ENCODE measurements at places on chromosomes 3 and 15.

- DNase-seq: no peak
Observed at GRCh38 chr3:64687086-64687780, 567 bp downstream of the ADAMTS9 start.

DNA sequence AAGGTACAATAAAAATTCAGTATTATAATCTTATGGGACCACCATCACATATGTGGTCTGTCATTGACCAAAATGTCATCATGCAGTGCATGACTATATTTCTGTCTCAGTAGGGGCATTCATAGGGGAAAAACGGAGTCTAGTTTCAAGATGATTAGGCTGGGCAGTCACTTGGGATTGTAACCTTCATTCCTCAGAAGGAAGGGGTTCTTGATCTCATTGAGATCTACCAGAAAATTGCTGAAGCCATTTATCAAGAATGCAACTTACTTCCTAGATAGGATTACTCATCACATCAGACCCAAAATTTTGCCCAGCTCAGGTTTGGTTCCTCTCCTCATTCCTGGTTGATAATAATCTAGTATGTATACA is 37.3 kb downstream of the BTD start:
- no peak for DNase-seq

DNA sequence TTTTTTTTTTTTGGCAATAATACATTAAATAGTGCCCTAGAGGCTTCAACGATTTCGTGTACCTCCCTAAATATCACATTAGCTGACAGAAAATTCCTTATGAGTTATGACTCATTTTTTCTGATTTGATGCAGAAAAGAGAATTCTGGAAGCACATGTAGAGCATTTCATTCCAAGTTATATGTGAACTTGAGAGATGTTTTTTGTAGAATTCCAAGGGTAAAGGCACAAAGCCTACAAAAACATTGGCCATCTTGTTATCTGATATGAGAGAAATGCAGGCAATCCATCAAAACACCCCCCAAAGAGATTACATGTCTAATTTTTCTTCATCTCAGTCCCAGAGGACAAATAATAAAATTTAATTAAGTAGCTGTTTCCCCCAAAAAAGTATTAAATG is 6.7 kb upstream of the PFN2 start:
- DNase-seq: no peak

DNA sequence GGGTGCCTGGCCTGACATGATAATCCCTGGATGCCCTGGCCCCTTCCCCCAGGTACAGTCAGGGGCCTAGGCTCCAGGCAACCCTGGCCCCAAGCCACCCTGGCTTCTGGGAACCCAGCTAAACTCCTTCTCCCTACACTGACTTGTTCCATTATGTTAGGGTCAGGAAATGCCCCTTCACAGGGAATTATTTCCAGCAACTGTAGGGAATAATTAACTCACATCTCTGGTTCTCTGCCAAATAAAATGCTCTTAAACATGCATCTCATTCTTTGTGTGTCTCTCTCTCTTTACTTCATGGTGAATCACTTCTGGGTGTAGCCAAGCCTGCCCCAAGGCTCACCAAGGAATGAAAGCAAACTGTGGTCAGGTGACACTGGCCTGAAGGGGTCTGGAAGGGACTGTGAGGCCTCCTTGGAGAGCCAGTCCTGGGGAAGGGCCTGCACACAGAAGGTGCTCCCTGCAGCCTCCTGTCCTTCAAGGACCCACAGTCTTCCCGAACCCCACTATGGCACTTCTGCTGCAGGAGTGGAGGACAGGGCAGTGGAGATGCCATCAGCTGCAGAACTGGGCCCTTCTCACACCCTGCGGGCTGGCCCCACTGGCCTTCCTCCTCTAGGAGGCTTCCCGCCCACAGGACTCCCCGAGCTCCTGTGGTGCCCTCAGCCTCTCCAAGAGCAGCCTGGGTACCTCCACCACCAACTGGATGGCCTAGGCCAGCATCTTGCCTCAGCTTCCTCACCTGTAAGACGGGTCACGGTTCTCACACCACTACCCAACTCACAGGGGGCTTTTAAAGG is 17.6 kb downstream of the TKT start:
- no peak for DNase-seq

DNA sequence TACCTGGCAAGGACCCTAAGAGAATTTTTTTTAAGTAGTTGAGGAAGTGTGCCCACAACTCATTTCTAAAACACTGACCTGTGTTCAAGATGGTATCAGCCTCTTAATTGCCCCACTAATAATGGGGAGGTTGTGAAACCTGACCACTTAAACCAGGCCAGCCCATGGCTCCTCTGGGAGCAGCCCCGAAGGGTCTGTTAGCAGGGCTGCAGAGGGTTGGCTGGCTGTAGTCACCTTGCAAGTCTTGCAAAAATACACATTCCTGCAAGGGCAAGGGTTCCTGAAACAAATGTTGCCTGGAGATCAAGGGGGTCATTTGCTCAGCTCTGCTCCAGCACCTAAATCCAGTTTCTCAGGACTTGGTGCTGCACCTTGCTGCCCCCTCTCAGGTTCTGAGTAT is 3.2 kb downstream of the IL17RD start:
- DNase-seq: no peak

DNA sequence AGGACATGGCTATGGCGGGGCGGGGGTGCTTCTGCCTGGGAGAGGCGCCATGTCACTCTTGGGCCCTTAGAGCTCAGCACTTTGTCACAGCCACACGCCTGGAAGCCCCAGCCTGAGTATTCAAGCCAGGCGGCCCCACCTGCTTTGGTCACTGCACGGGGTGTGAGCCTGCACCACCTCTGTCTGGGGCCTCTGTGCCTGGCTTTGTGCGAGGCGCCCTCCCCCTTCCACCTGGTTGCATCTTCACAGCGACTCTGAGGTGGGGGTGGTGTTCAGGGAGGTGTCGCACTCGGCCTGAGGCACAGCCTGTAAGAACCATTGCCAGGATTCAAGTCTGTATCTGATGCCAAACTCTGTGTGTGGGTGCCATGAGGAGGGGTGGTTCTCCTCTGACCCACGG is 24.1 kb downstream of the ACAD9 start:
- no peak for DNase-seq

- no peak for DNase-seq
Observed at GRCh38 chr3:24502690-24503089, 8.0 kb upstream of the THRB start.

DNA sequence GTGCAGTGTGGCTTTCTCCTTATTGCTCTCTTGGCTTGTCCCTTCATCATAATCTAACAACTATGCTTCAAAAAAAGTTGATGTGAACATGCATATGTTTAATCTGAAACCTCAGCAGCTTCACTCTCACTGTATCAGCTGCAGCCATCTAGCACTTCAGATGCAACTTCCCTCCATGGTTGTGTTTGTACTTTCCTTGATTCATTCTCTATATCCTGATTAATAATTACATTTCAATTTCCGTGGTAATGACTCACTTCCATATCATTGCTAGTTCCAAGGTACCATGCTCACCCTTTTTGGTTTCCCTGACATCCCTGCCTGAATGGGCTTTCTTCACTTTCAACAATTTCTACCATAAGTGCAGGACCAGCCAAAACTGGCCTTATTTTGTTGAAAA is 51.2 kb downstream of the MDFIC2 start:
- DNase-seq: no peak

GRCh38 chr15:82624438-82624837 is 22.7 kb downstream of the CPEB1 start:
- no peak for DNase-seq

GRCh38 chr3:136898954-136899353 is 36.9 kb downstream of the NCK1 start:
- DNase-seq: no peak

DNA sequence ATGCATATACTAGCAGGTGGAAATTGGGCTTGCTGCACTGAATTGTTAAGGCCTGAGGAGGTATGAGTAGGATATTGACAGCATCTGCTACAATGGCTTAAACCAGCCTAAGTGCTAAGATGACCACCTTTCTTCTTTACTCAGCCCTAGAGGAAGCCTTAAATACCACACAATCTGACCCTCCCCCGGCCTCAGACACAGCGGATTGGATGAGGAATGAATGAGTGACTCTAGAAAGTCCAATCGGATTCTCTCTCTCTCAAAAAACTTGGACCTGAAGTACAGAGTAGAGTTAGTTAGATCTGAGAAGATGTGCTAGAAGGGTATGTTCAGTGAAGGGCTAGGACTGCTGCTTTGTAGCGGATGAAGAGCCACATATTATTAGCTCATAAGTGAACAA is 39.9 kb upstream of the C3orf49 start:
- no peak for DNase-seq

DNA sequence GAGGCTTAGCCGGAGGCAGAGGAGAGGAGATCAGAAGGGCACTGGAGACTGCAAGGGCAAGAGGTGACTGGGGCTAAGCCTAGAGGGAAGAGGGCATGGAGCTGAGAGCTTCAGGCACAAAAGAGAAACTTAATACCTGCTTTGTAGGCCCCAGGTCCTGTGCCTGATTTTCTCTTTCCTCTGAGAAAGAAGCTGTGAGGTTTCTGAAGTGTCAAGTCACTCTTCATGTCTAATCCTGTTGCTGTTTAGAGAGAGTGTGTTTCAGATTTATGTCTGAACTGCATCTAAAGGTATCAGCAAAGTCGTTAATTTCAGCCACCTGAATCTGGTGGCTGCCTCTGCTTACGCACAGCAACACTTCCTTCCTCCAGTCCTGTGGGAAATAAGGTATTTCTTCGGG is 106.9 kb upstream of the RNU6-1 start:
- DNase-seq: no peak

- DNase-seq: no peak
Observed at GRCh38 chr3:152403632-152404066, 134.9 kb downstream of the MBNL1 start.

- no peak for DNase-seq
Observed at GRCh38 chr3:147237991-147238390, 168.4 kb downstream of the ZIC4 start.

- DNase-seq: no peak
Observed at GRCh38 chr3:168049367-168049974, 46.3 kb downstream of the GOLIM4 start.

GRCh38 chr3:134426660-134427181 is 52.5 kb upstream of the AMOTL2 start:
- DNase-seq: no peak

DNA sequence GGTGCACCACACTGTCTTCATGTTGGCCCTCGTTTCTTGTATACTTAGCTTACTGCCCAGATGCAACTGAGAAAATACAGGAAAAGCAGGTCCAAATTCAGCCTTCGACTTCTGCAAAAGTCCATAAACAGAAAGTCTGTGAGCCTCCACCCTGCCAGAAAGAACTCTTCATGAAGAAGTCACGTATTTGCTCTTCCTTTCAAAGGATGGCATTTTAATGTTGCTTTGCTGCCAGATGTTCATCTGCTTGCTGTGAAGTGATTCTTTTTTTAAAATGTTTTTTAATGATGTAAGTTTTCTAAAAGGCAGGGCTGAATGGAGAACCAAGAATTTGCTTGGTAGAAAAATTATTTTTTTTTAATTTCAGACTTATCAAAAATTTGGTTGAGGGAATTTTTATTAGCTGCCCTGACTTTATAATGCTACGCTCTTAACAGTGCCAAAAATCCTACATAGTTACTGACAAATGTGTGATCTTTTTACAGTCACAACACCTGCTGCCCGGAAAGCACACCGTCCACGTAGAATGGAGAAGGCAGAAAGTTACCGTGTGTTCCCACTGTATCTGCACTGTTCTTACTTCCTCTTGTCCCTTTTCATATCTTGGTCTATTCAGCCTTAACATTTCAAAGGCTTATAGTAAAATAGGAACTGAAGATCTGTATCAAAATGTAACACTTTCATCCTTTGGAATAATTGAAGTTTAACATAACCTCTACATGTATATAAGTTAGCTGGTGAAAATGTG is 136.3 kb downstream of the LRRC28 start:
- DNase-seq: no peak

DNA sequence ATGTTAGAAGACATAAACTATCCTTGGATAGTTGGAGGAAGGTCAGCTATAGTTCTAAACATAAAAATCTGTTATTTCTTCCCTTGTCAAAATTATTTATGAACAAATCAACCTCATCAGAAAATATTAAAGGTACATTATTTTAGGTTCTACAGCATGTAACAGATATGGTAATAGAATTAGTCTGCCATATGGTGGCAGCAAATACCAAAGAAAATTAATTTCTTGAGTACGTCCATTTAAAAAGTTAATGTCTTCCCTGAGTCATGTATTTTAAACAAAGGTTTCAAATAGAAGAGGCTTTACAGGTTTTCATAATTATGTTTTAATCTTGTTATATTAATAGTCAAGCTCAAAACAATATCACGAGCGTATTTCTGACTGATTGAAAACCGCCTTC is 17.9 kb upstream of the ANKRD28 start:
- no peak for DNase-seq
